ENCODE measurements at places on chromosomes 1 and 21.

- DNase-seq: no peak
Observed at GRCh38 chr1:201495551-201496295, 11.2 kb downstream of the CSRP1 start.

DNA sequence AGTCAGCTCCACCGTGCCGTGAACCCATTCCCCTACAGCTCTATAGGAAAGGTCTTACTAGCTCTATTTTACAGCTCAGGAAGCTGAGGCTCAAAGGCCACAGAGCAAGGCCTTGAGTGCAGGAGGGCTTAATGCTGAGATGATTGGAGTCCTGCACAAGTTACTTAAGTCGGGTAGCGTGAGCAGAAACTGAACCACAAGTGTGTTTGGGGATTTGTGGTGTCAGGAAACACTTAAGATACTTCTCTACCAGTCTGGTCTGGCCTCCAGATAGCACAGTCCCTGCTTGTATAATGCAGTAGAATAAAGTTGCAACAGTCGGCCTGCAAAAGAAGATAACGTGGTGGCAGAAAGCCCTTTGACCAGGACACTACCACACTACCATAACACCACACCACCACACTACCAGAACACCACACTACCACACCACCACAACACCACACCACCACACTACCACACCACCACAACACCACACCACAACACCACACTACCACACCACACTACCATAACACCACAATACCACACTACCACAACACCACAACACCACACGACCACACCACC lies 118.1 kb downstream of the SPSB1 start:
- no peak for DNase-seq

DNA sequence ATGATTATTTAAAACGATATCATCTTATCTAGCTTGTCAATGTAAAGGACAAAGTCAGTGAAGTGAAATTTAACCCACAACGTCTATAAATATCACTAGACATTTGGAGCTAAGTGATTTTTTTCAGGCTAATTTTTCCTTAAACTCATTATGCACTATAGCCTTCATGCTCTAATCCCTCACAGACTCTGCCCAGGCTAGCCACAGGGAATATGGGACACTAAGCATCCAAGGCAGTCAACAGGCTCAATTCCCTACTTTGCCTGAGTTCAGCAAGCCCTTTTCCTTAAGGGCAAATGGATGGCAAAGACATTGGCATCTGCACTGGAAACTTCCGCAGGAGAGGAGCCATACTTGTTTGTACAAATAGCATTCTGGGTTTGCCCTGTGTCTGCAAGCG lies 577.0 kb downstream of the LMO4 start:
- DNase-seq: no peak

DNA sequence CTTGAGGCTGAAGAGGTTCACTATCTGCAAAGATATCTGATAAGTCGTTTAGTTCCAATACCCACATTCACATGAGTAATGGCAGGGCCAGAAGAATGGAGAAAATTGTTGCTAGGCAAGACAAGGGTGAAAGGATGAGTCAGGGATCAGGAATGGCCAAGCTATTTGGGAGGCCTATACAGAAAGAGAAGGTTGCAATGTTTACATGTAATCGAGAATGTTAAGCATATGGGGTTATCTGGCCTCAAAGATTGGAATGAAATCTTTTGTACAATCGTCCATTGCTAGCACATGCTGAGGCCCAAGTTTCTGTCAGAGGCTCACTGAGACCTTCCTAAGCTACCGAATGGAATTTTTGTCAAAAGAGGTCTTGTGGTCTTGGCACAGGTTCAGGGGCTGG lies 299.9 kb upstream of the PLD5 start:
- no peak for DNase-seq

DNA sequence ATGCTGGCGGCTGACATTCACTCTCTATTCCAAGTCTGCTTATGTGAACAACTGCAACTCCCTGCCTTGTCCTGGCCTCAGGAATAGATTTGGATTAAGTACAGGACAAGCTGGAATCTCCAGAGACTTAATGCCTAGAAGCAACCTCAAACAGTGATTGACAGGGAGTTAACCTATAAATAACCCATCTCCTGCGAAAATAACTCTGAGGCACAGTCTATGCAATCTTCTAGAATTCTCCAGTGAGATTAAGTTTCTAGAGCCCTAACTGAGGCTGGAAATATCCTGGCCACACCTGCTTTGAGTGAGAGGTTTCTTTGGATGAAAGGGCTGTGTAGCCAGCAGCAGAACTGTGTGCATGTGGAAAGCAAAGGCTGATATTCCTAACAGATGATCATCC lies 25.3 kb upstream of the ATP1A1 start:
- DNase-seq: no peak

- DNase-seq: no peak
Observed at GRCh38 chr1:112701227-112702066, 5.5 kb downstream of the RHOC start.
